HCT116 (cell line): ENCODE measurements at places on chromosomes 1 and 21. TPM values are rescaled to one million over a fixed set of nuclear protein-coding genes. Genes with fewer than 3 reads are reported as not detected.

GRCh38 chr1:13662493-13662892 is 37.5 kb upstream of the PRDM2 start:
- no peaks in the 10 kb centered on the region for H3K27me3 ChIP-seq
- no peaks in the 10 kb centered on the region for H3K36me3 ChIP-seq
- no peak overlapping the region for H3K4me3 ChIP-seq
- no peaks in the 10 kb centered on the region for H3K4me1 ChIP-seq
- no peak overlapping the region for H3K27ac ChIP-seq
- DNase-seq, result no peak

GRCh38 chr21:37341254-37341960 is 25.2 kb upstream of the DYRK1A start:
- no peak for DNase-seq
- peaks cover 11% of the 10 kb centered on the region for H3K4me1 ChIP-seq
- H3K27me3 ChIP-seq, result no peaks in the 10 kb centered on the region
- H3K27ac ChIP-seq, result no peak overlapping the region

DNA sequence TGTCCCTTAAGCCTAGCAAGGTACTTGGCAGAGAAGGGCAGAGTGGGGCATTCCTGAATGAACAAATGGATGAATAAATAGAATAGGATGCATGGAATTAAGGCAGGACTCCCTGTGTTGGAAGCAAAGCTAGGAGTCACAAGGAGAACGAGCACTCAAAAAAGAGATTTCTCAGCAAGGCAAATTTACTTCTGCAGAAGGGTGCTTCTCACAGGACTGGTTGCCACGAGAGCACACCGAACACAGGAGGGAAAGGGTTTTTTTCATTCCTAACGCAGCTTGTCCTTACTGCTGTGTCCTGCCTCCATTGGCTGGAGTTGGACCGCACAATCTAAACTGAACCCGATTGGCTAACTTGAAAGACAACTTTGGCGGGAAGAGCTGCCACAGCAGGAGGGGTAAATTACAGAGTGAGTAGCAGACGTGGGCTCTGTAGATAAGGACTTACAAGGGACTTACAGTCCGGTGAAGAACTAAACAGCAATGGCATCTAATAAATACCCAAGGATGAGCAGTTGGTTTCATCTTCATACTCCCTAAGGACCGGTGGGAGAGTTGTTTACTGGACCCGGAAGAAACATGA is 52.4 kb downstream of the KIF26B start:
- no peaks in the 10 kb centered on the region for H3K36me3 ChIP-seq
- no peaks in the 10 kb centered on the region for H3K27me3 ChIP-seq
- H3K4me1 ChIP-seq, result no peaks in the 10 kb centered on the region
- H3K4me3 ChIP-seq, result no peak overlapping the region

- H3K4me1 ChIP-seq, result no peaks in the 10 kb centered on the region
- DNase-seq, result no peak
- no peak overlapping the region for H3K4me3 ChIP-seq
- no peaks in the 10 kb centered on the region for H3K36me3 ChIP-seq
Measured at GRCh38 chr1:191629836-191630235, 528.4 kb upstream of the RGS18 start.

GRCh38 chr1:80214888-80215540 is 1208.5 kb upstream of the ADGRL4 start:
- no peak for DNase-seq
- H3K4me3 ChIP-seq, result no peak overlapping the region
- H3K27ac ChIP-seq, result no peak overlapping the region
- H3K36me3 ChIP-seq, result no peaks in the 10 kb centered on the region

GRCh38 chr1:75922698-75923097 is 9.5 kb downstream of the ASB17 start:
- no peaks in the 10 kb centered on the region for H3K4me1 ChIP-seq
- H3K4me3 ChIP-seq, result no peak overlapping the region
- H3K27me3 ChIP-seq, result no peaks in the 10 kb centered on the region

- H3K27me3 ChIP-seq, result no peaks in the 10 kb centered on the region
- no peak overlapping the region for H3K4me3 ChIP-seq
- H3K4me1 ChIP-seq, result no peaks in the 10 kb centered on the region
- no peak for DNase-seq
- no peak overlapping the region for H3K27ac ChIP-seq
Measured at GRCh38 chr1:238450976-238451375, 560.3 kb upstream of the ZP4 start.

DNA sequence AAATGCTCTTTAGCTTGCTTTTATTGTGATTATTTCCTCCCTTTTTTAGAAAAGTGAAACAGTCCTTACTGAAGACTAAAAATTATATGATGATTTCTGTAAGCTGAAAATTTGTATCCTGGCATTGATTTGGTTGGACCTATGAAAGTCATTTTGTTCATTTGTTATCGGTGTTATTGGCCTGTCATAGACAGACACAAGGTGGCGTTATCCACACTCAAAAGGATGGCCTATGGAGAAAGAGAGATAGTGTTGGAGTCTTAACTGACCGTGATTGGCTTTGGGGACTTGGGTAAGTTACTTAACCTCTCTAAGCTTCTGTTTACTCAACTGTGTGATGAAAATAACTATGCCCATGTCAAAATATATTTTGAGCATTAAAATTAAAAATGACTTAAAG is 203.6 kb upstream of the CHODL start:
- no peaks in the 10 kb centered on the region for H3K4me1 ChIP-seq
- H3K4me3 ChIP-seq, result no peak overlapping the region
- DNase-seq, result no peak
- no peaks in the 10 kb centered on the region for H3K36me3 ChIP-seq

The LCE1B gene
- total RNA-seq, result not detected

The CYP2J2 gene
- 1.1 TPM for total RNA-seq

The LCE1E gene
- not detected for total RNA-seq

The C1QA gene
- 0.91 TPM for total RNA-seq

The ADGRL2 gene
- total RNA-seq, result 0.20 TPM

The RLF gene
- total RNA-seq, result 20.5 TPM
